ENCODE measurements at places on chromosomes 1 and 21.

DNA sequence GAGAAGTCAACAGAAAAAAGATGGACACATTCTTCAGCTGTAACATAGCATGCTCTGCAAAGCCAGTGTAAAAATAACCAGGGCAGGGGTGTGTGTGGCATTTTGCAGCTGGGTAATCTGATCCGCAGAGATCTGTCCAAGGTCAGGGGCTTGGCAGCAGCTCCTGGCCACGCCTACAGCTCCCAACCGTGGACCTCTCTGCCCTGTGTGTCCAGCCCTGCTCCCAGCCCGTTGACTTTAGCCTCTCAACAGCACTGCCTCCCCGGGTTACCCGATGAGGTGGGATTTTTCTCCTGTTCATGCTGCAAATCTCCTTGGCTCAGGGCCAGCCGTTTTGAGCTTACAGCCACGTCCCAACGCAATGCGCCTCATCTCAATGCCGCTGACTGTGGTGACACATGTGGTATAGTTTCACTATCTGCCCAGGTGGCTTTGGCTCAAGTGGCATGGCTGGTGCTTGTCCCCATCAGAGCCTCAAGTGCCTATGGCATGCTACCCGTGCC, 68.1 kb downstream of the VWA5B1 start:
- DNase-seq: peak; percentile 56

DNA sequence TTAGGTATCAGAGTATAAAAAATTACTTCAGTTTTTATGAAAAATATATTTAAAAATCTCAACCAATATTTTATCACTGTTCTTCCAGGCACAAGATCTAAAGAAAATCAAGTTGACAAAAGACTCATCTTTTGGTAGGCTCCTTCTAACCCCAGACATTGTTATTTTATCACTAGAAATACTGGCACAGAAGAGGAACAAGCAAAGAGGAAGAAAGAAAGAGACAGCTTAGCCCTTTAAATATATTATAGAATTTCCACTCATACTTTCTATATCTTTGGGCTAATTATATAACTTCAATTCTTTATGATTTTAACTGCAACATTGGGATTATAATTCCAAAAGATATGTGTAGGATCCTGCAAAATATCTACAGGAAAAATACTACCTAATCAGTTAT, 32.4 kb downstream of the SPTA1 start:
- no peak for DNase-seq

- DNase-seq: no peak
Observed at GRCh38 chr1:2506007-2506860, 20.2 kb downstream of the PANK4 start.

- peak; percentile 47 for DNase-seq
Observed at GRCh38 chr1:200302192-200302920, 107.5 kb downstream of the ZNF281 start.

GRCh38 chr1:93615582-93616150, 66.0 kb downstream of the BCAR3 start:
- DNase-seq: peak; percentile 89
